Neural crest cell (in vitro differentiated cells): ENCODE measurements at places on chromosomes 13 and 19. TPM values are rescaled to one million over a fixed set of nuclear protein-coding genes. Genes with fewer than 3 reads are reported as not detected.
A peak's percentile ranks its signal among the peaks of the same experiment; 100 is the strongest.

ZNF547 gene
- 5.2 and 8.7 TPM in 2 replicates for total RNA-seq

ELSPBP1 gene
- not detected in 2 replicates for total RNA-seq

ICAM3 gene
- total RNA-seq = 9.7 and 10.0 TPM in 2 replicates

COLGALT1 gene
- total RNA-seq = 78.4 and 81.7 TPM in 2 replicates

PLIN5 gene
- 4.8 TPM in 2 replicates for total RNA-seq

DNA sequence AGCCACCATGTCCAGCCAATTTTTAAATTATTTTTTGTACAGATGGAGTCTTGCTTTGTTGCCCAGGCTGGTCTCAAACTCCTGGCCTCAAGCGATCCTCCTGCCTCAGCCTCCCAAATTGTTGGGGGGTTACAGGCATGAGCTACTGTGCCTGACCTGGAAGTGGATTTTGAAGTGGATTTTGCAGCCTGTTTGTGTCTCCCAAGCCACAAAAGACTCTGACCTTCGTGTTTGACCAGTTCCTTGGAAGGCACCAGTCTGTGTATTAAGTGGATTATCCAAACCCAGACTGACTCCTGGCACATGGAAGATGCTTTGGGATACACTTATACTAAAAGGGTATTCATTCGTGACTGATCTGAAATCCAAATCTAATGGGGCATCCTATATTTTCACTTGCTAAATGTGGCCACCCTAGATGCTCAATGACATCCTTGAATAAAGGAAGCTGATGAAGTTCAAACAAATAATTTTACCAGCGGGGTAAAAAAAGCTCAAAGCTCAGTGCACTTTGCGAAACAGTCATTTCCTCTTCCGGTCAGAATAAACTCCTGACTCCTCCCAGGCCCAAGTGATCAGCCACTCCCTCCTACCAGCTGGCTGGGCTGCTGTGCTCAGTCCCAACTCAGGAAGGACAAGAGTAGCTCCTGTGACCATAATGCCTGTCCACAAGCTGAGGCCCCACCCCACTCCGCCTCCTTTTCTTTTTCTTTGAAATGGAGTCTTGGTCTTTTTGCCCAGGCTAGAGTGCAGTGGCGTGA, 32.6 kb upstream of the GATAD2A start:
- no peak for DNase-seq

DNA sequence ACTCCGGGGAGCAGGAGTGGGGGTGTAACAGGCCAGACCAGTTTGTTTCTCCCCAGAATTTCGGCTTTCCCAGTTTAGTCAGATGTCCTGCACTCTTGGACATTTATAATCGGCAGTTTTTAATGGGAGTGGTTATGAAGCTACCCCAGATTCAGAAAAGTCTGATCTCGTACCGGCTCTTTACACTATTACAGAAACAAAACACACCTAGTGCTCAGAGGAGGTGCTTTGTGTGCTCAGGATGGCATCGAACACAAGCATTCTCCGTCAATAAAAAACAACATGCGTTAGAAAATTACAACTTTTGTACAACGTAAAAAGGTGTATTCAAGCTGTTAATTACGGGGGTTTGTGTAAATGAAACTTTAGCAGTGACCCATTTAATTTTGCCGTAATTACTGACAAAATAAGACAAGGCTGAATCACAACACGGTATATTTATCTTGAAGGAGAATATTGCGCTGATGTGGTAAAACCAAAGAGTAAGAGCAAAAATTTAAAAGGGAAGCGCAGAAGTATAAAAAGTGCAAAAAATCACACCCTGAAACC, 6.6 kb upstream of the SOX1 start:
- DNase-seq = no peak

DNA sequence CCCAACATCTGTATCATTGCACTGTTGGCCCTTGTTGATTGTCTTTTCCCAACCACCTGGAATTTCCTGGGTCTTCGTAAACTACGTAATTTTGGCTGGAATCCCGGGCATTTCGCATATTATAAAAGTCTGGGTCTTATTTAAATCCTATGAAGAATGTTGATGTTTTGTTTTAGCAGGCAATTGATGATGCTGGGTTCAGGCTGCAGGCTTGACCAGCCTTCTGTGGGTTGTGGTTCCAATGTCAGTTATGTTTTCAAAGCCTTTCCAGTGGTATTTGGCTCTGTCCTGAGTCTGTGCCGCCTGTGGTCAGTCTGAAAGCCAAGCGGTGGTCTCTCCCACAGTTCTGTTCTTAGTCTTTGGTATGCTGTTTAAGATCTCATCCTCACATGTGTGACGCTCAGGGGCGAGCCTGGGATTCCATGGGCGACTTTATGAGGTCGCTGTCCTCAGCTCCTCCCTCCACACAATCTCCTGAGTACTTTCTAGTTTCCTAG, 12.4 kb downstream of the SLC35E1 start:
- no peak for DNase-seq

- DNase-seq = no peak
Measured at GRCh38 chr19:49271080-49271753, 53.8 kb downstream of the SLC6A16 start.

DNA sequence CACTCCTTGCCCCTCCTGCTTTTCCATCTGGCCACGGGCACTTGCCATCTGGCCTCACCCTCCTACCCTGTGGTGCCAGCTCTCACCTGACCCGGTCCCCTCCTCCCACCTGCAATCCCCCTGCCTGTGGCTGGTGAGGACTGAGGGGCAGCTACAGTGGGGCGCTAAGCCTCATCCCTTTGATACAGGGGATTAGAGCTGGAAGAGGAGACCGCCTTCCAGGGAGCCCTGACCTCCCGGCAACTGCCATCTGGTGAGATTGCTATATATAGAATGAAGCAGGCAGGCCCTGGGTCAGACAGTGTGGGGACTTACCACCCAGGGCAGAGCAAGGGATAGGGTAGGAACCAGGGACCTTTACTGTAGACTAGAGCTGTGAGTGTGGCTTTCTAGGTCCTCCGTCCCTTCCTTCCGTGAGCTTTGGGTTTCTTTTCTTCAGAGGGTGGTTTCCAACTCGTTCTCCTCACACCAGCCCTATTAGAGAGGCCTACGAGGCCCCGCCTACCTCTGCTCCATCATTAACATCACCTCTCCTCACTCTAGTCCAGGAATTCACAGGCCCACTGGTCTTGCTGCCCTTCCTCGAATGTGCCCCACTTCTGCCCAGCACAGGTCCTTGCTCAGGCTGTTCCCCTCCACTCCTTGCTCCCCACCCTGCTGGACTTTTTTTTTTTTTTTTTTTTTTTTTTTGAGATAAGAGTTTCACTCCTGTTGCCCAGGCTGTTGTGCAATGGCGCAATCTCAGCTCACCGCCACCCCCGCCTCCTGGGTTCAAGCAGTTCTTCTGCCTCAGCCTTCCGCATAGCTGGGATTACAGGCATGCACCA, 7.7 kb downstream of the KASH5 start:
- DNase-seq = no peak

GRCh38 chr19:38658462-38659306, 11.2 kb downstream of the ACTN4 start:
- DNase-seq = no peak

- no peak for DNase-seq
Measured at GRCh38 chr13:53357582-53357981, 329.0 kb downstream of the OLFM4 start.

GRCh38 chr13:84032116-84032515, 149.8 kb upstream of the SLITRK1 start:
- DNase-seq = no peak

GRCh38 chr19:44602081-44602480, 11.3 kb upstream of the IGSF23 start:
- no peak for DNase-seq

DNA sequence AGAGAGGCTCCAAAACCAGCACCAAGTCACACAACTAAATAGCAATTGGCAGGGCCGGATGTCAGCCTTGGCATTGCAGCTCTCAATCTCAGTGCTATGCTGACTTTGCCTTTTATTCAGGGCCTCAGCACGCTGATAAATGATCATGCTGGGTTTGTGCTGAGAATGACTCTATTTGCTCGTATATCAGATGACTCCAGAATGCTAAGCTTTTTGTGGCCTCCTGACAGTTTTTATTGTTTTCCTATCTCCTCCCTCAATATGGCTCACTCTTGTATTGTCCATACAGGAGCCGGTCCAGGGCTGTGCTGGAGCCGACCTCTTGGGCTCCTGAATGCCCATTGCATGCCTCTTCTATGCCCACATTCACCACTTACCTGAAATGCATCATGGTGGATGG, 211.0 kb downstream of the EFNB2 start:
- DNase-seq = no peak

DNA sequence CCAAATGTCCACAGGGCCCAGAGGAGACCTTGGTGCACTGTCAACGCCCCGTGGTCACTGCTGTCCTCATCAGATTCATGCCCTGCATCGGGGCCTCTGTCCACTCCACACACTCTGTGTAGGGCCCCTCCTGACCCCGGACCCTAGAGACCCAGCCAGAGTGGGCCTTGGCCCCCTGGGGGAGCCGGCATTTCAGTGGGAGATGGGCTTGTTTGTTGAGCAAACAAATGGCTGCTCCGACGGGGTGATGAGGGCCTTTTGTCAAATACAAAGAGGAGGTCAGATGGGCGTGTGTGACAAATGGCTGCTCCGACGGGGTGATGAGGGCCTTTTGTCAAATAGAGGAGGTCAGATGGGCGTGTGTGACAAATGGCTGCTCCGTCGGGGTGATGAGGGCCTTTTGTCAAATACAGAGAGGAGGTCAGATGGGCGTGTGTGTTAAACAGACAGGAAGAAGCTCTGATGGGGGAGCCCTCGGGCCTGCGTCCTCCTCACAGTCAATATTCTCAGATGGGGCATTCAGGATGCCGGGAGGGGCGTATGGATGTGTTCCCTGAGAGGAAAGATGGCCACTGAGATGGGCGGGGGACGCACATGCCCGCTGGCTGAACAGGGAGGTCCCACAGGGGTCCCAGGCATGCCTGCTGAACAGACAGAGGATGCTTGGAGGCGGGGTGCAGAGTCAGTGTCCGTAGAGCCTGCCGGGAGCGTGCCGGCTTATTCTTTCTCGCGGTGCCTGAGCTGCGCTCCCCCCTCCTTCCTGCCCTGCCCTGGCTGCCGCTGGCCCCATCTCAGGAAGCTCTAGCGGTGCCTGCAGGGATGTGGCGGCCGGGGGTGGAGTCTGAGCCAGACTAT, 36.3 kb downstream of the SMIM24 start:
- DNase-seq = peak; percentile 78

DNA sequence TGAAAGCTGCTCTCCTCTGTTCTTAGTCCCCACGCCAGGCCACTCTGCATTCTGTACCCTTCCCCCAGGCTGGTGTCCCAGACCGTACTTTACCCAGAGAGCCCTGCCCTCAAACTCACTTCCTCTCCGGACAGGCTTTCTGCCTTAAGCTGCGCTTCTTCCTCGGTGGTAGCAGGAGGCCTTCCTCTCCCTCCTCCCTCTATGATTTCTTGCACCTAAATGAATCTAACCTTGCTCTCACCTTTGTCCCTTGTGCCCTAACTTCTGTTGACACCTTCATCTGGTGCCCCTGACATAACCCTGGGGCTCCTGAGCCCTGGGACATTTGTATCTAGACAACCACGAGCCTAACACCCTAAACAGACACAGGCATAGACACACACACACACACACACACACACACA, 29.6 kb upstream of the CEACAM21 start:
- DNase-seq = no peak

DNA sequence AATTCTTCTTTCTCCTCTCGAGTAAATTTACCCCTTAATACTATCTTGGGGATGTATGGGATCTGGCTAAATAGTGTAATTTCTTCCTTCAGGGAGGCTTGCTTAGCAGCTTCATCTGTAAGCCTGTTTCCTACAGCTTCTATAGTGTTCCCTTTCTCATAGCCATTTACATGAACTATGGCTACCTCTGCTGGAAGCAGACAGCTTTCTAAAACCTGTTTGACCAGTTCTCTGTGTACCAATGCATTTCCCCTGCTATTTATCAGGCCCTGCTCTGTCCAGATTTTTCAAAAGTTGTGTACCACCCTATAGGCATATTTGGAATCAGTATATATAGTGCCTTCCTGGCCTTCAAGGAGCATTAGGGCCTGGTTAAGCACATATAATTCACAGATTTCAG, 113.6 kb upstream of the PCDH9 start:
- DNase-seq = no peak

DNA sequence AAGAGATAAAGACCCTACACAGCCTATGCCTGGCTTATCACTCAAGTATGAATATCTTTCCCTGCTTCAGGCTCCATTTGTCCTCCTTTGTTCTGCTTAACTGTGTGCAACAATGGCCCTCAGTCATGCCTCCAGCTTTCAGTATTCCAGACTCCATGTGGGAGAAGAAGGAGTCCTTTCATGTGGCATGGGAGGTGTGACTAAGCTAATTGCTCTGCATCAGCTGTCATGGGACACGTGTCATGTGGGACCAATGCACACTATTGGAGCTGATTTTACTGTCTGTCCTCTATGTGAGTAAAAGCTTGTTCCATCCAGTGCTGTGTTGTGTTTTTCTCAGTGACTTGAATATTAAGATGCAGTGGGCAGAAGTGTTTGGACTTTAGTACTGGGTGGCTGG, 1198.3 kb downstream of the OLFM4 start:
- peak; percentile 12 for DNase-seq

GRCh38 chr13:42361701-42362100, 89.7 kb downstream of the AKAP11 start:
- no peak for DNase-seq

DNA sequence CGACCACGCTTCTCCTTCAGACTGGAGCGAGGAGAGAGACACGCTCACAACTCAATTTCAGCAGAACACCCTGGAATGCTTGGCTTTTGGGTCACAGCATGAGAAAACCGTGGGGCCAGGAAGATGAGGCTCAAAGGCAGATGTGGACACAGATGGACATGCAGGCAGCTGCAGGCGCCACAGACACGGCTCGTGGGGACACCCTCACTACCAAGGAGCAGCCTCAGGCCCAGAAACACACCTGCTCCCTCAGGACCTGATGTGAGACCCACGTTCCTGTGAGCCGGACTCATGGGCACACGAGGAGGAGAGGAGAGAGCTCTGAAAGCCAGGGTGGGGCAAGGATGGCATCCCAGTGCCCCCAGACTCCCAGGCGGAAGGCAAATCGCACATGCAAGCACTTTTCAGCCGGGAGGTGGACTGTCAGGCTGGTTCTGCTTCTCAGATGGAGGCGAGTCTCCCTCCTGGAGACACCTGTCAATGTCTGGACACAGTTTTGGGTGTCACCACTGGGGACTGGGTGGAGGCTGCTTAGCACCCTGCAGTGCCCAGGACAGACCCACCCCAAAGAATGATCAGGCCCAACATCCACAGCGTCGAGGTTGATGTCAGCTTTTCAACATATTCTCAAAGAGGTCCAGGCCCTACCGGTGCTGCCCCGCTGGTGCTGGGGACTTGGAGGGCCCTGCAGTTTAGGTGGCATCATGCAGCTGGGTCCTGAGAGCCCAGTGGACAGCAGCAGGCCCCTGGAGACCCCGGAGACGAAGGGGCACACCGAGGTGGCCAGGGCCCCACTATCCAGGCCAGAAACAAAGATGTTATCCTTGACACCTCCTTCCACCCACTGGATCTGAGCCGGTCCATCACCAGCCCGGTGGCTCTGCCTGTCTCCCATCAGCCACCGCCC, 2.3 kb downstream of the ABHD17A start:
- no peak for DNase-seq

GRCh38 chr19:56603829-56604228, 8.7 kb downstream of the ZNF71 start:
- no peak for DNase-seq
